ENCODE measurements at places on chromosomes 7 and 10.

- no peak for DNase-seq
These were observed 656.4 kb downstream of the KCNMA1 start for GRCh38 chr10:76981251-76981650.

GRCh38 chr7:158924956-158925355, 68.6 kb downstream of the DYNC2I1 start:
- no peak for DNase-seq

- no peak for DNase-seq
These were observed 267.2 kb downstream of the POM121L12 start for GRCh38 chr7:53302496-53303246.

DNA sequence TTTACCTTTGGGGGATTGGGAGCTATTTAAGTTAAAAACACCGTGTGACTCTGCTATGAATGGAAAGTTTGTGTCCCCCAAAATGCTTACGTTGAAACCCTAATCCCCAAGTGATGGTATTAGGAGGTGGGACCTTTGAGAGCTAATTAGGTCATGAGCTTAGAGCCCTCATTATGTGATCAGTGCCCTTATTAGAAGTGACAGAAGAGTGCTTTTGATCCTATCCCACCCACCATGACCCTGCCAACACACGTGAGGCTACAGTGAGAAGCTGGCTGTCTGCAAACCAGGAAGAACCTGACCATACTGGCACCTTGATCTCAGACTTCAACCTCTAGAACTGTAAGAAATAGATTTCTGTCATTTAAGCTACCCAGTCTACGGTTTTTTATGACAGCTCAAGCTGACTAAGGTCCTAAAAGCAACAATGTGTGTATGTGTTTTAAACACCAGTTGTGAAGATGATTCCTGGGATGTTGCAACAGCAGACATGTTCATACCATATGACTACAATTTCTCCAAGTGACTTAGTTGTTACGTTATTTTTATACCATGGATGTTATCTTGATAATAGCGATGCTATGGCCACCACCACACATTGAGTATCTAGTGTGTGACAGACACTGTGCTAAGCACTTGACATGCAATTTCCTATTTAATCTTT, 124.4 kb downstream of the PIP4K2A start:
- no peak for DNase-seq

DNA sequence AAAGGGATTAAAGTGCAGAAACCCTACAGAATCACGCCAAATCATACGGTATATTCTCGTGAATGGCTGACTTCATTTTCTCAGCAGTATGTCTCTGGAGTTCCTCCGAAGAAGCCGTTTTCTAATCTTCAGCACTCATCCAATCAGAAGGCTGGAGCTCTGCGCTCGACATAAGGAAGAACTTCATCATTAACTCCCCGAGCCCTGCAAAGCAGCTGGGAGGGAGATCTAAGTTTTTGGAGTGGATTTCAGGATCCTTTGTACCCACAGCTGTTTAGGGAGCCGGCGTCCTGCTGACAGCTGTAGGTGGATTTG, 40.7 kb upstream of the SDK1 start:
- DNase-seq, result no peak

DNA sequence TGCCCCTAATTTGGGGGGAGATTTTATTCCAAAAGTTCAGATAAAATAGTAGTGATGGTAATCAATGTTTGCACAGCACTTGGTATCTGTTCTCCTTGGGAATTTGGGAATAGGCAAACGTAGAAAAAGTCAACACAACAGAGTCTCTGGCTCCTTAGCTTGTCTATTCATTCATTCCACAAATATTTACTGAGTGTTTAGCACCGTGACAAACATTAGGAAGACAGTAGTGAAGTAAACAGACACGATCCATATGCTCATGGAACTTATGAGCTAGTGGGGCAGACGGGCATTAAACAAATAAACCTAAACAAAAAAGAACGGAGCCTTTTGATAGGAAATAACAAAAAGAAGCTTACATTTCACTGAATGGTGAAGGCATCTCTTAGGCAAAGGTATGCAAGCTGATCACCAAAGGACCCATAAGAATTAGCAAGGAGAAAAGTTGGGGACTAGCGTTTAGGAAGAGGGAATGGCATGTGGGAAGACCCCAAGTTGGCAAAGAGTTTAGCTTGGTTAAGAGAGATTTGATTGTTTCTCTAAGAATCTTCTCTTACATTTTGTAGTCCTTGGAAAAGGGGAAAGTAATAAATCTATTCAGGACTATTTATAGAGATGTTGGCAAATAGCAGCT, 243.9 kb upstream of the NPY start:
- no peak for DNase-seq

DNA sequence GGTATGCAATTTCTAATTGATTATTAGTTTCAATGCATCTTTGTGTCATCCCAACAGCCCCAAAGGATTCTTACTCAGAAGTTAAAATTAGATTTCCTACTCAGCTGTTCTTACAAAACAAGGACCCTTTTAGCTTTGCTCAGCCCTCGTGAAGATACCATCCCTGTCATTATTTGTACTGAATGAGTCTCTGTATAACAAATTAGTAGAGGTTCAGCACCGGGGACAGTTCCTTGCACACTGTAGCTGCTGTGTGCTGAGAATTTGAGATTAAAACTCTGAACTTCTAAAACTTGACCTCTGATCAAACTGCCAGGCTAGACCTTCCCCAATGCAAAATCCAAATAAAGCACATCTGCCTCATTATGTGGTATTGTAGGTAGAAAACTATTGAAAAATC, 299.1 kb downstream of the LHFPL3 start:
- no peak for DNase-seq

- no peak for DNase-seq
These were observed 33.3 kb downstream of the EPHB4 start for GRCh38 chr7:100793806-100794660.

DNA sequence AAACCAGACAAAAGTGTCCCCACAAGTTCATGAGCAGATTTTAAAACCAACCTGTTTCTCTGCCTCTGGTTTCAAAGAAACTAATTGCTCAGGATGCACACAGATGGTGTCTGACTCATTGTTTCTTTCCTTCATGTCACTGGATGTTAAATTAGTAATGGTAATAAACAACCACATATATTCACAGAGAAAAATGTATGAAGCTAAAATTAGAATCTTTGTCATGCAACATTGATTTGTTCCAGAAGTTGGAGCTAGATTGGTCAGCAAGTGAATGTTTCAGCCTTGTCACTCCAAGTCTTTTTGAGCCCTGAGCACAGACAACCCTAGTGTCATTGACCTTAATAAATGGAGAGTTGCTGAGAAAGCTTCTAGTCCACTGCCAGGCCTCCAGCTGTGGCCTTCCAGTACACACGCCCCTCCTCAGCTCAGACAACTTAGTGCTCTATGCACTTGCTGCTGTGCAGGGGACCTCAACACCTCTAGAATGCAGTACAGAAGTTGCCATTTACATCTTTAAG, 175.9 kb downstream of the CCDC71L start:
- DNase-seq, result no peak

- no peak for DNase-seq
These were observed 522.5 kb downstream of the TYW1 start for GRCh38 chr7:67519171-67519570.

GRCh38 chr7:87226495-87226894, 7.0 kb upstream of the TMEM243 start:
- DNase-seq, result no peak

DNA sequence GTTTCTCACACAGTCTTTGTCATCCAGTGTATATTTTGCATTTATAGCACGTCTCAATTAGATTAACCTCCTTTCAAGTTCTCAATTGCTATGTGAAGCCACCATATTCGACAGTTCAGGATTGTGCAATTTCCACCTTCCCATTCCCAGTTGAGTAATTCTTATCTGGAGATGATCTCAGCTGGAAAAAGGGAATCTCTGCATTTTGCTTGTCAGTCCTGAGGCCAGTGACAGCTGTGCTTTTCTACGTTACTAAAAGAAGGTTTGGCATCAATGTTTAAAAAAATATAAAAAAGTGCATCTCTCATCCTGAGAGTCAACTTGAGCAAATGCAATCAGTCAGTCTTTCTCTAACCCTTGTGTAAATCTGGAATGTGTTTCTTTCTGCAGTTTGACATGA, 247.7 kb downstream of the PRKG1 start:
- no peak for DNase-seq

GRCh38 chr7:24799506-24799905, 42.2 kb upstream of the GSDME start:
- DNase-seq, result no peak

DNA sequence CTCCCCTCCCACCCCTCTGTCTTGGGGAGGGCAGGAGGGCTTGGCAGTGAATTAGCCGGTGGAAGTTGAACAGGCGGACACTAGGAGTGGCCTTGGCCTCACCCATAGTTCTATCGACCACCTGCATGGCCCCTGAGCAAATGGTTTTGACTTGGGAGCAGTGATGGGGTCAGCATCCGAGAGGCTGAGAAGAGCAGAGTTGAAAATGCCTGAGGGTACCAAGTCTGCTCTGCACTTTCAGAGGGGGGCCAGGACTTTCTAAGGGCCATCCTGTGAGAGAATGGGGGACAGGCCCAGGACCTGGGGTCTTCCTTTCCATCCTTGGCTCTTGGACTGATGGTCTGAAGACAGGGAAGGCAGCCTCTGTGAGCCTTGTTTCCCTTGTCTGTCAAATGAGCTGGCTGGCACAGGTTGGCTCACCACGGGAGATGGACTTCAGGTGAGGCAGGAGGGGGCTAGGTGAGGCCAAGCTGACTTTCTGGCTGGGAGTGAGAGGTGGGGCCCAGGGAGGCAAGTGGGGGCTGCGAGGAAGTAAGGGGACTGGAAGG, 29.4 kb downstream of the CDH23 start:
- DNase-seq, result no peak

GRCh38 chr7:2722591-2722990, 34.6 kb downstream of the AMZ1 start:
- no peak for DNase-seq

- DNase-seq, result no peak
These were observed 249.6 kb upstream of the PTER start for GRCh38 chr10:16187161-16187560.

DNA sequence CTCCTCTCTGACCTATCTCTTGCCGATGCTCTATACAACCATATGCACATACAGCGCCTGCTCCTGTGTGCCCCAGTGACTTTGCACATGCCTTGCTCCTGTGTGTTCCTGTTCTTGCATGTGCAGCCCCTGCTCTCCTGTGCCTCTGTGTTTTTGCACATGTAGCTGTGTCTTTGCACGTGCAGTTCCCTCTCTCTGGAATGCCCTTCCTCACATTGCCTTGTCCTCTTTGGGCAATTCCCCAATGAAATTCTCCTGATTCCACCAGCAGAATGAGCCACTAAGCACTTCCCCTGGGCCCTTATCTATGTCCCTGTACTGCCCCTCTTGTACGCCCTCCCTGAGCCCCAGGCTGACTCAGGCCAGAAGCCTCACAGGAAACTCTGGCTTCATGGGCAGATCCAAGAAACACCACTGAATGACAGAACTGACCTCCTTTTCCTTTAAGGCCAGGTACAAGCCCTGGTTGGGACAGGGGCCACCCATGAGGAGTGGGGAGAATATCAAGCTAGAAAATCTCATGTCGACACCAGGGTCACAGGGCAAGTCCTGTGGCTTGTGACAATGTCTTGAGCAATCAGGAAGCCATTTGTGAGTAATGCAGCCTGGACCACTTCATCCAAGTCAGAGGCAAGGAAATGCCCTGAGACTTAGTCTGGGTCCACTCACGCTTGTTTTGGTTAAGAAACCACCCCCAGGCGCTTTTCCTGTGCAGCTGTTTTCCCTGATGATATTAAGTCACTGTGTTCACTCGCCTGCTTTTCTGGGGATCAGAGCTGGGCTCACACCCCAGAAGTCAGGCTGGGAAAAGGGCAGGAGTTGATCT, 1.9 kb upstream of the ARHGAP22 start:
- DNase-seq, result no peak

DNA sequence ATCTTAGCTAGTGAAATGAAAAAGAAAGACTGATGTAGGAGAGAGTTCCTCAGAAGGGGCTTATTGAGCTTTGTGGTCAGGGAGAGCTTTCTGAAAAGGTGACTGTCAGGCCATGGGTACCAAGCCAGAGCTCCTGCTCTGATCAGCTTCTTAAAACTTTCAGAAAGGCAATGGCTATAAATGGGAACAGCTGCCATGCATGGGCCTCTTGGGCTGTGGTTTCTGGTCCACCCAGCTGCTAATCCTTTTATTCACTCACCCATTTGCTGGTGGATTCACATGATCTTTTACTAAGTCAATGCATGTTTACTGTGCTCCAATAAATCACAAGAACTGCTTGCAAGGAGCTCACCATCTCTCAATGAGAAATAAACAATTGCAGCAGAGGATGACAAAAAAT, 60.1 kb upstream of the ZPBP start:
- DNase-seq, result no peak

DNA sequence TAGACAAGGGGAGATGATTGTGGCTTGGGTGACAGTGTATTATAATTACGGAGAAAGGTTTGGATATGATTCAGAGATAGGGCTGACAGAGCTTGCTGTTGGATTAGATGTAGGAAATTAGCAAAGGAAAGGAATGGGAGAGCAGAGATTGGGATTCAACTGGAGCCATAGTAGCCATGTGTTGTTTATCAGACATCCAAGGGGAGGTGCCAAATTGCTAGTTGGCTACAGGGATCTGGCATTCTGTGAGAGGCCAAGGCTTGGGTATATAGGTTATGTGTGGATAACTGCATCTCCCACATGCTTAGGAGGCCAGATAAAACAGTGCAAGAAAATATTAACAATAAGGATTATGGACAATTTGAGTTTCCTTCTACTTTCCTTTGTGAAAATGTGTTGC, 34.9 kb downstream of the CSGALNACT2 start:
- DNase-seq, result no peak

- DNase-seq, result no peak
These were observed 509.5 kb downstream of the PLXNA4 start for GRCh38 chr7:132066761-132067171.

DNA sequence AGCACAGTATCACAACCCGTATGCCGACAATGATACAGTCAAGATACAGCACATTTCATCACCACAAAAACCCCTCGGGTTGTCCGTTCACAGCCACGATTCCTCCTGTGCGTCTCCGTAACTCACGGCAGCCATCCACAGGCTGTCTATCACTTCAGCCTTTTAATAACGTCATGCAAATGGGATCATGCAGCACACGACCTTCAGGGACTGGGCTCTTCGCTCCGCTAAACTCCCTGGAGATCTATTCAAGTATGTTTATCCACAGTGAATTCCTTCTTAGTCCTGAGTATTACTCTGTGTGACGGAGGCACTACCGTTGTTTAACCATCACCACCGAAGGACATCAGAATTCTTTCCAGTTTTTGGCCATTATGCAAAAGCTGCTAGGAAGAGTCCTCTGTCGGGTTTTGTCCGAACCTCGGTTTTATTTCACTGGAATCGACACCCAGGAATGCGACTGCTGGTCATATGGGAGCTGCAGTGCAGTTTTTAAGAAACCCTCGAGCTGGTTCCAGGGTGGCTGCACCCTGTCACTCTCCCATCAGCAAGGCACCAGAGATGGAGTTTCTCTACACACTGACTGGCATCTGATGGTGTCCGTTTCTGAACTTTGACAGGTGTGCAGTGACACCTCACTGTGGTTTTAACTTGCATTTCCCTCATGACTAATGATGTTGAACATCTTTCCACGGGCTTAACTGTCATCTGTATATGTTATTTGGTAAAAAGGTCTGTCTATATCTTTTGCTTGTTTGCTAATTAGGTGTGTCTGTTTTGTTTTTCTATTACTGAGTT, 193.6 kb downstream of the MAD1L1 start:
- DNase-seq, result no peak
